Stimulated activated CD4-positive, alpha-beta T cell treated with anti-CD3 and anti-CD28 coated beads, TNF-alpha, amount 100 ng/mL, for 1 hour (primary cell): ENCODE measurements at places on chromosomes 7 and 10.

DNA sequence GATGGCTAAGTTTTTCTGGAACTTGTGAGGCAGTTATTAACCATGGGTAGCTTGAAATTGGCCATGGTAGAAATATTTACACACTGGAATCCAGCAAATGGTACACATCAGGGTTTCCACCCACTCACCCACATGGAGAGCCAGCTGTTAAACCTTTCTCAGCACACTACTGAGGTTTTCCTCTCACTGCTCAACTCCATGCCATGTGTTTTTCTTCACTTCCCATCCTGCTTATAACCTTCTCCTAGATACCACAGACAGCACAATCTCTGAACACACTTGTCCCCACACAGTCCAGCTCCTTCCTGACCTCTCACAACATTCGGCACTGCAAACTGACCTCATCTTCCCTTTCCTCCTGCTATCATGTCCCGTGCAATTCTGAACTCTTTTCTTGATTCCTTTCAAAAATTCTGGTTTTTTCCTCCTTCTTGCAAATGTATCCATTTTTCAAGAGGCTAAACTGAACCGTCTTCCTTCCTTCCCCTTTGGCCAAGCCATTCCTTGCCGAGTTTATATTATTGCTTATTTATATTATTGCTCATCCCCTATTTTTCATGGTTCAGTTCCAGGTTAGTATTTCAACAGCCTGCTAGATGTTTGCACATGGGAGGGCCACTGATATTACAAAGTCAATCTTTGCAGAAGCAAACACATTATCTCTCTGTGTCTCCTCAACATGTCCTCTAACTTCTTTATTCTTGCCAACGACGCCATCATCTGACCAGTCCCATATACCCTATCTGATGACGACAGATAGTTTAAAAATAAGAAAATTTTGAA is 606.4 kb downstream of the SORCS1 start:
- DNase-seq: no peak

DNA sequence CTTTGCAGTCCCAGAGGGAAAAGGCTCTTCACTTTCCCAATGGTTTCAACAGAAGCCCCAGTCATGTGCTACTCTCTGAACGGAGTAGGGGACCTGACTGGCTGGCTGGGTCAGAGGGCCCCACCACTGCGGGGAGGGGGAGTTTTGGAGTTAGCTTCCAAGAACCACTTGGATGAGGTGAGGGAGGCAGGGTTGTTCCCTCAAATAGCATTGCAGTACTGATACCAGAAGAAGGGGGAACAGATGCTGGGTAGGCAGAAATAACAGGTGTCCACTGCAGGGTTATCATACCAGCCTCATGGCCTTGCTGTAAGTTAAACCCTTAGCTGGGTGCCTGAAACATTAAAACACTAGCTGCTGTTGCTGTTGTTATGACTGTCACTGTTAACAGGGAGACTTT is 131.3 kb downstream of the UBE2H start:
- no peak for DNase-seq

DNA sequence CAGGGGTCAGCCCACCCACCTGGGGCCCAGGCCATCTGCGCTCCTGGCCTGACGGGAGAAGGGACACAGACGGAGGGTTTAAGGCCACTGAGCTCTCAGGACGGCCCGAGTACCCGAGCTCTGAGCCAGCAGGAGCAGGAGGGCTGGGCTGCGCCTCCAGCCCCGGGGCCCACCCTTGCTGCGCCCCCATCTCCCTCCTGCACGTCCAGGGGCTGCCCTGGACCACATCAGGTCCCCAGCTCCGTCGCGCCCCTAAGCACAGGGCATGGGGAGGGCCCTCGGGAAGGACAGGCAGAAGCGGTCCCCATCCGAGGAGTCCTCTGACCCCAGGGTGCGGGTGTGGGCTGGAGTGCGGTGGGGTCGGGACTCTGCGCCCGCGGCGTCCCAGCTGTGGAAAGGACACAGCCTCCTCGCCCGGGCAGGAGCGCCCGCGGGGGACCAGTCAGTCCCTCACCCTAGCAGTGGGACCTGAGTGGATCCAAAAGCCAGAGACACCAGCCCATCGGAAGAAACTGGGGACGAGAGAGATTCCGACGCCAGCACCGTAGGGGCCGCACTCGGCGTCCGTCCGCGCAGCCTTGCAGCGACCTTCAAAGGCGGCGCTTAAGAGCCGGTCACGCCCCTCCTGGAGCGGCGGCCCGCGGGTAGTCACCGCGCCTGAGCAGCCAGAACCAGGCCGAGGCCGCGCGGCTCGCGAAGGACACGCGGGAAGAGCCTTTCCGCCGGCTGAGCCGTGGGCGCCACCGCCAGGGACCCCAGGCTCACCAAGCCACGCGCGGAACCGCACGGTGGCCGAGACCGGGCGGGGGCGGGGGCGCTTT is 15.9 kb downstream of the CAMK2B start:
- no peak for DNase-seq

- DNase-seq: no peak
Observed at GRCh38 chr10:3068201-3068967, 1.0 kb downstream of the PFKP start.

GRCh38 chr7:12322903-12323300 is 80.8 kb downstream of the VWDE start:
- no peak for DNase-seq

- DNase-seq: no peak
Observed at GRCh38 chr10:78997635-78998618, 70.8 kb upstream of the ZMIZ1 start.
